Activated CD4-positive, alpha-beta memory T cell treated with anti-CD3 and anti-CD28 coated beads, Interleukin-2, amount 10 ng/mL, durations not matched to agents 7 days and 5 days (primary cell): ENCODE measurements at places on chromosomes 13 and 19. TPM values are rescaled to one million over a fixed set of nuclear protein-coding genes. Genes with fewer than 3 reads are reported as not detected.

Gene OVOL3
- not detected for total RNA-seq

Gene ADAMTSL5
- 2.9 TPM for total RNA-seq

Gene LIN7B
- total RNA-seq = 4.3 TPM

Gene SLC10A2
- not detected for total RNA-seq

Gene ZNF43
- 21.3 TPM for total RNA-seq

Gene PRSS57
- total RNA-seq = not detected
